ENCODE measurements at places on chromosomes 4 and X.

DNA sequence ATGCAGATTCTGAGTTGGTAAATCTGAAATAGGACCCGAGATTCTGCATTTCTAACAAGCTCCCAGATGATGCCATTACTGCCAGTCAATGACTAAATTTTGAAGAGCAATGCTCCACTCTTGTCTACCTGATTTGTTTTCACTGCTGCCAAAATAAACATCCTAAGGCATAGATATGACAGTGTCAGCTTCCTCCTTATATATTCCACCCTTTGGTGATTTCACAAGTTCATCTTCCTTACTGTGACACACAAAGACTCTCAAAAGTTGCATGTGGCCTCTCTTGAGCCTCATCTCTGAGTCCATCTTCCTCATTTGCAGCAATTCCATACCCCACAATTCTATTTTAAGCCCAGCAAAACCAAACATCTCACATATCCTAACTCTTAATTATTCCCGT is 110.9 kb downstream of the FBXW7 start:
- DNase-seq, result no peak

- no peak for DNase-seq
Observed at GRCh38 chrX:11380187-11380844, 87.1 kb downstream of the AMELX start.

DNA sequence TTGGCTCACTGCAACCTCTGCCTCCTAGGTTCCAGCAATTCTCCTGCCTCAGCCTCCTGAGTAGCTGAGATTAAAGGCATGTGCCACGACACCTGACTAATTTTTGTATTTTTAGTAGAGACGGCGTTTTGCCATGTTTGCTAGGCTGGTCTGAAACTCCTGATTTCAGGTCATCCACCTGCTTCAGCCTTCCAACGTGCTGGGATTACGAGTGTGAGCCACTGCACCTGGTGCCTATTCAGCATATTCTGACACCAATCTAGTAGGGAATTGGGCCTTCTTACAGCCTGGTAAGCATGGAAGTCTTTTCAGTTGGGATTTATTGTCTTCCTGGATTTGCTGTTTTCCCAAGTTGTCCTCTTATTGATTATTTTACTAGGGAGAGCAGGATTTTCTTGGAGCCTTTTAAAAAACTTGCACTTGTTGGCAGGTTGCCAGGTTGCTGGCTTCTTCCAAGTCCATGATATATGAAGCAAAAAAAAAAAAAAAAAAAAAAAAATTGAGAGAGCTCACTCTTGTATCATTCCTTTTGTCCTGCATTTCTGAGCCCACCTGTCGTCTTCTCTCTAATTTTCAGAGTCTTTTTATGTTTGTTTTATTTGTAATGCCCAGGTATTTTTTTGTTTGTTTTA is 43.7 kb downstream of the TMPRSS11E start:
- DNase-seq, result no peak

DNA sequence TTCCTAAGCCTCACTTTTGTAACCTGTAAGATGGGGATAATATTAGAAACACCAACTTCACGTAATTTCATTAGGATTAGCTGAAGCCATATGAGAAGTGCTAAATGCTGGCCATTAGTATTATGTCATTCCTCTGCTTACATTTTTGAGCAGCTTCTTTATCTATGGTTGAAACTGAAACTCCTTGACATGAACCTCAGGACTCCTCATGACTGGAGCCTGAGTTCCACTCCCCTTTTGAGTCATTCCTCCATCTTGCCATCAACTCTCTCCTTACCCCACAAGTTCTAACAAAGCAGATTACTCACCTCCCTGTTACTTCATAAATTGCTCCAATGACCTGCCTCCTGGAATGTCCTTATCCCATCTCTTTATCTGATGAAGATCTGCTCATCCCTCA is 123.2 kb upstream of the KCNIP4 start:
- DNase-seq, result no peak

DNA sequence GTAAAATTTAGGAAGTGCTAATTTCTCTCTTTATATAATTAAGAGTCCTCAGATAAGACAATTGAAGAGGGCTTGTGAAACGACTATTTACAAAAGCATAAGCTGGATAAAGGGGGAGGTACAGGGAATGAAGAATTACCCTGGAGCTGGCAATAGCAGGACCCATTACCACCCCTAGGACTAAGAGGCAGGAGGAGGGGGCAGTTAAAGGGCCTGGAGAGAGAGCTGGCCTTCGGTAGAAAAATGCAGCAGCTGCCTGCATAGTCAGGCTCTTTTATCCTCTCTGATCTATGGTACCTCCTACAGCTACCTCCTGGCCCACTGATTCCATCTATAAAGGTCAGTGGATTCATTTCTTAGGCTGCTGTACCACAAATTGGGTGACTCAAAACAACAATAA is 57.7 kb upstream of the TRPC3 start:
- DNase-seq, result no peak

GRCh38 chr4:6258741-6259140 is 10.9 kb upstream of the WFS1 start:
- DNase-seq, result no peak

- DNase-seq, result no peak
Observed at GRCh38 chrX:11611965-11612364, 53.8 kb downstream of the ARHGAP6 start.

DNA sequence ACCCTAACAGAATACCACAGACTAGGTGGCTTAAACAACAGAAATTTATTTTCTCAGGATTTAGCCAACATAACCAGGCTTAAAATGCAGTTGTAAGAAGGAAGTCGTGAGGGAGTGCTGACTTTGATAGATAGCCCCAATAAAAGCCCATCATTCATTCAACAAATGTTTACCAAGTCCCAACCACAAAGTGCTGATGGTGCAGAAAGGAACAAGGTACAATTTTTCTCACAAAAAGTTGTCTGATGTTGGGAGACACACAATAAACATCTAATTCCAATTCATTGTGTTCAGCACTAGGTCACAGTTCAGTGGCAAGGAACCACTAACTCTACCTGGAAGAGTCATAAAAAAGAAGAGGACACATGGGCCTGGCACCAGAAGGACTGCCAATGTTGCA is 42.2 kb downstream of the AKAP4 start:
- DNase-seq, result no peak

GRCh38 chrX:5015451-5015850 is 1213.2 kb downstream of the NLGN4X start:
- DNase-seq, result no peak

DNA sequence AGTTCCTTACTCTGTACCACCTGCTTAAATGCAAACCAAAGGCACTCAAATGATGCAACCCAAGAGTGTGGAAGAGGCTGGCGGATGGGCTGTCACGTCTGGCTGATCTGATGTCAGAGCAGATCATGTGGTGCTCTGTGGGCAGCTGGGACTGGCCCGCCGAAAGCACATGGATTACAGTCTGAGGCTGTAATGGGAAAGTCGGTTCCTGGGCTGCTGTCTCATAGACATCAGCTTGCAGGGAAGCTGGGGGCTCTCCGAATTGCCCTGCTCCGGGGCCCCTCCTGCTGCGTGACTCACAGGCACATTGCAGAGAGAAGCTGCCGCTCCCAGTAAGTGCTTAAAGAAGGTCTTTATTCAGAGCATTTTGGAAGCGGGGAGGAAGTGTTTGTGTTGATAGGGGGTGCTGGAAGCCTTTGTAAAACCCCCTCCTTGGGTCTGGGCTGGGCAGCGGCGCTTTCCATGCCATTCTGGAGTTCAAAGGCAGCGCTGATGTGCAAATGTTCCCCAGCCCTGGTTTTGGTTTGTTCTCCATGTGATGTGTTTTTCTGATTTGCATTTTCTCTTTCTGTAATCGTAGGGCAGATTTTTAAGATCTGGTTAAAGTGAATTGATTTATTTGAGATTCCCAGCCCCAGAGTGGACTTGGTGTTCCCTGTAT is 181.1 kb downstream of the LARP7 start:
- no peak for DNase-seq

- no peak for DNase-seq
Observed at GRCh38 chrX:38694394-38694793, 106.9 kb upstream of the MID1IP1 start.

DNA sequence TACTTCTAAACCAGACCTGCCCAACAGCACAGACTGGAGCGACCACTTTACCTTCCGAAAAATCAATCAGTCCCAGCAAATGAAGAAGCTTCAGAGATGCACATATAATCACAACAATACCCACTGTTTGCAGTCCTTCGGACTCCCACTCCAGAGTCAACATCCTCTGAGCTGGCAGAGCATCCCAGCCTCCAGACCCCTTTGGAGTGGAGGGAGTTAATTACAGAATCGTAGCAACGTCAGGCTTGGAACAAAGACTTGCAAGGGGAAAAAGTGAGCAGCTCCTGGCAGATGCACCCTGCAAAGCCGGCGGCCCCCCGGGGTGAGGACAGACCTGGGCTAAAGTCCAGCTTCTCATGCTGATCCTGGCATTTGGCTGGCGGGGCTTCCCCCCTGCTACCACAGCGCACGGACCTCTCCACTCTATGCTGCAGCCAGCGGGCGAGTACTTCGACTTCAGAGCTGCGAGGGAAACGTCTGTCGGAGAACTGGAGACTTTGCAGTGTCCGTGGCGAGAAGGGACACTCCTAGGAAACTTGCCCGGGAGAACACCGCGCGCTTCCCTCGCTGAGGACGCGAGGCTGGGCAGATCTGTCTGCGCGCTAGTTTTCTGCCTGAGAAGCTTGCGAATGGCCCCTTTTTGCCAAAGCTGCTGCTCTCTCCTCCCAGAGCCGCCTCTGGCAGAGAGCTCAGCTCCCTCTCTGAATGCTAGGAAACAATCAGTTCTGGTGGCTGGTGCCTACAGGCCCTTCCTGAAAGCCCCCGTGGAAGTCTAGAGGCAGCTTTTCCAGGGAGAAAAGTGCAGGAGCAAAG is 283.7 kb downstream of the PACRGL start:
- no peak for DNase-seq

- no peak for DNase-seq
Observed at GRCh38 chrX:151100799-151101198, 75.6 kb upstream of the GPR50 start.

- DNase-seq, result no peak
Observed at GRCh38 chr4:157674699-157675098, 454.2 kb downstream of the GRIA2 start.

DNA sequence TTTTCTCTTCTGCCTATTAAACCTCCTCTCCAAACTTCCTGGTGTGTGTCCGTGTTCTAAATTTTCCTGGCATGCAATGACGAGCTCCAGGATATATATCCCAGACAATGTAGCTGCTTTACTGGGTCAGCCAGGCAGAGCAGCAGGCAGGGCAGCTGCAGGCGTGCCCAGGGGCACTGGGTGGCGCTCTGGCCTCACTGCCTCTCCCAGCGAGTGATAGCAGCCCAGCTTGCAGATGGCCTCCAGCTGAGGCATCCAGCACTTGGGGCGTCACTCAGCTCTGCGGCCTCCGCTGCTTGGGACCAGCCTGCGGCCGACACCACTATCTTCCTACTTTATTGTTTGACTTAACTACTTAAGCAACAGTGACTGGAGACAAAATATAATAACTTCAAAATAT is 23.0 kb upstream of the UBA6 start:
- no peak for DNase-seq

GRCh38 chr4:138925495-138925894 is 90.1 kb upstream of the NOCT start:
- no peak for DNase-seq

- DNase-seq, result no peak
Observed at GRCh38 chr4:40710484-40711254, 39.1 kb upstream of the NSUN7 start.

DNA sequence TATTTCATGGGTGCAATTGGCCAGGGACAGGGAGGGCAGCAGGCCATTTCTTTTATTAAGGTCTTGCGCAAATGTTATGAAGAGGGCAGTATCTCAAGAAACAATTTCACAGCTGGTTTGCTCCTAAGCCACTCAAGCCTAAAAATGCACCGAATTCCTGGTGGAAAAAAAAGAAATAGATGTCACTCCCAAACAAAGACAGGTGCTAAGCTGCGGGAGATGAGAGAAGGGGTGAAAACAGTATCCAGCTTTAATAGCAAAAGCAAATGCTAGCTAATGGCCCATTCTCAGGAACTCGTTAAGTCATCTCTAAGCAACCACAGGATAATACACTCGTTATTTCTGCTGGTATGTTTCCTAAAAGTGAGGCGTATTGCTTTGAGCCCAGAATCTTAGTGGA is 116.4 kb downstream of the ARX start:
- DNase-seq, result no peak

- no peak for DNase-seq
Observed at GRCh38 chr4:40731792-40732245, 17.9 kb upstream of the NSUN7 start.

GRCh38 chr4:93960916-93961315 is 132.4 kb downstream of the ATOH1 start:
- DNase-seq, result no peak

DNA sequence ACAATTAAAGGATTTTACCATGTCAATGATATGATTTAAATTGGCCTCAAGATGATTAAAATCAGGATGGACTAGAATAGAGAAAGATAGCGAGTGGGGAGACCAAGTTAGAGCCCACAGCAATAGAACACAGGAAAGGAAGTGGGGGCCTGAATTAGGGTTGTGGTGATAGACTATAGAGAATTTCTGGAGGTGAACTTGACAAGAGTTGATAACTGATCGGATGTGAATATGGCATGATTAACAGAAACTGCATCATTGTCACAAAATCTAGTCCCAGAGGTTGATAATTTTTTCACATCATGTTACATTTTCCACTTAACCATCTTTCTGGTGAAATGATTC is 26.3 kb upstream of the TRPC3 start:
- no peak for DNase-seq

DNA sequence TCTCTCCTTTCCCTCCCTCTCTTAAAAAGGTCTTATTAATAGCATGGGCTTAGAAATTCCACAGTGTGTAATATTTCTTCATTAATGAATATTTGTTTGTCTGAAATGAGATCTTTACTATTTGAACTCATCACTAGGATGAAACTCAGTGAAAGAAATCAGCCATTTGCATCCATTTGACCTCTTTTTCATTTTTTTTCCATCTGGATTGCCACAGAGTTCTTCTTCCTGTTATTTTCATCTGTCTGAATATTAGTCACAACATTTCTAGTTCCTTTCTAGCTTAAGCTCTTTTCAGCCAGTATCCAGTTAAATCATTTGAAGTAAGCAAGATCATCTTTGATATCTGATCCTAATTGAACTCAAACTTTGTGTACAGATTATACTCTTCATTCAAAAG is 69.2 kb upstream of the PLS3 start:
- DNase-seq, result no peak

GRCh38 chr4:159541143-159541542 is 438.3 kb downstream of the RAPGEF2 start:
- no peak for DNase-seq

- no peak for DNase-seq
Observed at GRCh38 chr4:23322732-23323131, 567.1 kb downstream of the PPARGC1A start.

DNA sequence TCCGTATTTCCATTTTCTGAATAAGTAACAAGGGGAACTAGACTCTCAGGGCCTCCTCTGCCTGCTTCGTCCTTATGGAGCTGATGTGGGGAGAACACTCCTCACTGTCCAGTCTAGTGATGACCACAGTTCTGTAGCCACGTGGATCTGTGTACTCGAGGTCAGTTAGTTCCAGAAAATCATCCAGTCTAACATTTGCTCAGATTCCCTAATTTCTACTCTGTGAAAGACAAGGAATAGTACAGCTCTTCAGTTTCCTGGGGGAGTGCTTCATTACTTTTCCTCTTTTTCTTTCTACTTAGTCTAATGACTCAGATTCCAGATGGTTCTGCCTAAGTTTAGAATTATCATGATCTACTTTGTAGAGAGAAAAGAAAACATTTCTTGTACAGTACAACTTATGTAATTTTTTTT is 82.6 kb downstream of the SORBS2 start:
- no peak for DNase-seq
